ENCODE measurements at places on chromosomes 7 and 10.

DNA sequence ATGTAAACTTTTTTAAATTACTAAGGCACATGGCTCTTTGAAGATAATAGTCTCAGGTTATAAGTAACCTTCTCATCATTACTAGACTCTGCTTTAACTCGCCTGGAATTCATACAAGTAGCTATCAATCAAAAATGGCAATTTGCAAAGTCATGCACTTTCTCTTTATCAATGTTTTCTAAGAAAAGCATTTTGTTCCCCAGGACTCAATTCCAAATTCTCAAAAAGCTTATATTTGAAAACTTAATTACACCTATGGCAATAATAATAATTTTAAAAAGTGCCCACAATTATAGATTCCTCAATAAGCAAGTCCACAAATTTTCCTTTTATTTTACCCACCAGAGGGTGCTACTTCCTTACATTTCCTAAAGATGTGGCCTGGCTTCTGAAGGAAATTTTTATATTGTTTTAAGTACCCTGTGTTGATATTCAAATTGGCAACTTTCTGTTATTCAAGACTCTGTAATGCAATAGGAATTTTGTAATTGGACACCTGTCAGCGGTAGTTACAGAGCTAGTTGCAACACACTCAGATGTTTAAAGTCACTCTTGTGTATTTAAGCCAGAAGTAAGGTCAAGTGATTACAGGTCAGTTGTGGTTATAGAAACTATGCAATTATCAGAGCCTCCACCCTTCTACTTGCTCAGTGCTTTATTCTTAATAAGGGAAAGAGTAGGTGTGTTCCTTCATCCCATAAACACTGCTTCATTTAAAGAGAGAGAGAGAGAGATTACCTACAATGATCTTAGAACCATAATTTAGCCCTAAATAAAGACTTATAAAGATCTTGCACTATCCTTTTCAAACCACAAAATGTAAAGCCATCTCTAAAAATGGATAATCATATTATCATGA lies 47.1 kb upstream of the HYAL4 start:
- DNase-seq: peak; percentile 33

DNA sequence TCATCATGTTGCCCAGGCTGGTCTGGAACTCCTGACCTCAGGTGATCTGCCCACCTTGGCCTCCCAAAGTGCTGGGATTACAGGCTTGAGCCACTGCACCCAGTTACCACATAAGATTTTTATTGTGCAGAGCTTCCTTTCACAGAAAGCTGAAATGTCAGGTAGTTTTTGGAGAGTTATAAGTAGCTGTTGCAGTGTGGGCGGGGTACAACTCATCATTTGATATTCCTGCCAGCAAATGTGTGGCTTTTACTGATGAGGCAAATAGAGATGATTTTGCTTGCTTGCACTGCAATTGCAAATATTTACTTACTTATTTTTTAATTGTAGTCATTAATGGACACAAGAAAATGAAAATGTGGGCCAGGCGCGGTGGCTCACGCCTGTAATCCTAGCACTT lies 32.4 kb downstream of the NKX2-3 start:
- no peak for DNase-seq

DNA sequence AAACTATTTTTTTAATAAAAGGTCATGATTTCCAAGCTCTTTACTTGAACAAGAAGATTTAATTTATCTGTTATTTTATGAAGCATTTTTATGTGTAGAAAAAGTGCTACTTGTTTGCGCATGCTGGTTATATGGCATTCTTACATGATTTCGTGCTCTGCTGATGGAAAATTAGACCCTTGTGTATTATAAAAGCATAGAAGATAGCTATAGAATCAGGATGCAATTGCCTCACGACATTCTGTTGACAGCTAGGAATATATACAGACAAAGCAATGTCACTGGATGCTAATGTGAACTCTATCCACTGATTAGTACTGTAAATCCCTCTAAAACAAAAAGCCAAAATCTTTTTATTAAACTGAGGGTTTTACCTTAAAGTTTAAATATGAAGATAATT lies 255.9 kb downstream of the MDFIC start:
- DNase-seq: no peak

- DNase-seq: no peak
Measured at GRCh38 chr10:131199646-131200045, 111.9 kb downstream of the TCERG1L start.

DNA sequence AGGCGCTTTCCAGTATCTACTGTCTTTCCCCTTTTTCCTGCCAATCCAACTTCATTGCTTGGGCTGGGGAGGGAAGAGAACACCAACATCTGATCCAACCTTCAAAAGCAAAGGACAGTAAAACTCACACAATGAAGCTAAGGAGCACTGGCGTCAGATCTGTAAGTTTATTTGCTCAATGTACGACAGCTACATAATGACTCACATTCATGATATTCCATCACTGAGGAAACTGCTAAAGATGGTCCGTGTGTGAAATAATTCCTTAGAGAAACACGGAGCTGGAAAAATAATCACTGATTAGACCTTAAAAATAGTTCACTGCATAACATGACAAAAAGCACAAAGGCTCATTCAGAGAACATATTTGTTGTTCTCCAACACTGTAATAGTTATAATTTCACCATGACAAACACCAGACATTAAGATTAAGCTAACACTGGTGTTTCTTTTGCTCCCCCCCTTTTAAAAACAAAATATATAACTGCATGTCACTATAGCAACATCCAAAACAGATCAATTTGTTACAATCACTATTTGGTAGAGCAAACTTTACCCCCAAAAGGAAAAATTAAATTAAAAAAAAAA lies 24.3 kb downstream of the HSPB1 start:
- no peak for DNase-seq
